ENCODE measurements at places on chromosomes 5 and 9.

- DNase-seq: no peak
Observed at GRCh38 chr9:101455656-101456240, 20.2 kb upstream of the ALDOB start.

- DNase-seq: no peak
Observed at GRCh38 chr5:160311491-160312133, 752 bp downstream of the CCNJL start.

DNA sequence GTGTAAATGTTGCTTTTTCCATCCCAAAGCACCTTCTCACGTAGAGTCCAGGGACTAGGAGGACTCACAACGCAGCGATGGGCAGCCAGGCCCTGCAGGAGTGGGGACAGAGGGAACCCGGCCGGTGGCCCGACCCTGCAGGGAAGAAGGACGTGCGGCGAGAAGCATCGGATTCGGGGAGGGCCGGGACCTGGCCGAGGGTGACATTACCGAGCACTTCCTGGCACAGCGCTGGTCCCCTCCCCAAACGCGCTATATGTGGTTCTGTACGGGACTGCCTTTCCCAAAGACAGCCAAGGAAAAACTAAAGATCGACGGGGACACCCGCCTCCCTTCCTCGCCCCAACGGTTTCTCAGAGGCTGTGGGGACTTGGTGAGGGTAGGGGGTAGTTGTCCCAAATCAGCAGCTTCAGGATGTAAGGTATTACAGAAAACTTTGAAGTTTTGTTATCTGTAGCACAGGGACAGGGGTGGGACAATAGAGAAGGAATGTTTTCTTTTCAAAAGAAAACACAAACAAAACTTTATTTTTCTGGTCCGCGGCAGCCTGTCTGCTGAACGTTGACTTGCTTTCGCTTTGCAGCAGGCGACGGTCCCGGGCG is 887 bp upstream of the MAP3K1 start:
- no peak for DNase-seq

DNA sequence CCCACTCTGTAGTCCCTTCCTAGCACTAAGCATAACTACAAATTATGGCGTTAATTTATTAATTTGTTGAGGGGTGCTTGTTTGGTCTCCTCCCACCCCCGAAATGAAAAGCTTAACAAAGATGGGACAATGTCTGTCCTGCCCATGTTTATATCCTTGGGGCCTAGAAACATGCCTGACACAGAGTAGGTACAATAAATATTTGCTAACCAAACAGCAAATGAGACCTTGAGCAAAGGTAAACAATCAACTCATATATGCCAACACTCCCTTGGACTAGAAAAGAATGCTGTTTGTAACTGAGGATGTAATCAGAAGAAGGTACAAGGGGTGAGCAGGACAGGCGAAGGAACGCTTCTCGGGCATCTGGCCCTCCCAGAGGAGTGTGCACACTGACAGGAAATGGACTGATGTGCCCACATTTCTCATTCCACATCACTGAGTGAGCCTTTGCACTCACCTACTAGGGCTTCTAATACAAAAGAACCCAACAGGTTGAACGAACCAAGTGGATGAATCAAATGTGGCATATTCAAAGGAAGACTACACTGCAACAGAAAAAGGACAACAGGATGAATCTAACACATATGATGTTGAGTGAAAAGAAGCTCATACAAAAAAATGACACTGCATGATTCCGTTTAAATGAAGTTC is 66.8 kb downstream of the MED27 start:
- no peak for DNase-seq

DNA sequence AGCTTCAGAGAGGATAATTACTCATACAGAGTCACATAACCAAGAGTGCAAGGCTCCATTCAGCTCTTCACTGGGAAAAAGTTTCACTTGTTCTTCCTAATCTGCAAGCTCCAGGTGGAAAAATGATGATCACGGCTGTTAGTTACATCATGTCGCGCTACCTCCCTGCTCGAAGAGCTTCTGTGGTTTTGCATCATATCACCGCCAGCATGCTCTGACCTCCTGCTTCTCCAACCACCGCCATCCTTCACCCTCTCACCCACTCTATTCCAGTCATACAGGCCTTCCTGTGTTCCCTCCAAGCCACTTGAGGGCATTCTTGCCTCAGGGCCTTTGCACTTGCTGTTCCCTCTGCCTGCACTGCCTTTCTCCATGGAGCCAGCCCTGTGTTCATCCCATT is 47.1 kb downstream of the COL27A1 start:
- DNase-seq: no peak

- no peak for DNase-seq
Observed at GRCh38 chr5:161934486-161934885, 86.6 kb downstream of the GABRA1 start.

DNA sequence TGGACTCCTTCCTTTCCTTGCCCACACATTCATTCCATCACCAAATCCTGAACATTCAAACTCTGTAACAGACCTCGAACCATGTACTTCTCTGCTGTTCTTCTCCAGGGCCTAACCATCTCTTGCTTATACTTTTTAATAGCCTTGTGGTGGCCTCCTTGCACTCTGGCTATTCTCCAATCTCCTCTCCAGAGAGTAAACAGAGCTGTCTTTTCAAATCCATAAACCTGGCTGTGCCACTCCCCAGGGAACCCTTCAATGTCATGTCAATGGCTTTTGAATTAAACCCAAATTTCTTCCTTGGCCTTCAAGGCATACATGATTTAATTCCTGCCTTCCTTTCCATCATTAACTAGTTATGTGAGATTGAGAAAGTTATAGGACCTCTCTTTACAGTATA is 277.6 kb upstream of the EFNA5 start:
- DNase-seq: no peak

GRCh38 chr5:92409134-92409533 is 1026.0 kb upstream of the ARRDC3 start:
- no peak for DNase-seq

- no peak for DNase-seq
Observed at GRCh38 chr9:88949425-88949824, 41.8 kb upstream of the S1PR3 start.

GRCh38 chr5:684751-685216 is 8.4 kb downstream of the TPPP start:
- no peak for DNase-seq

GRCh38 chr5:136814619-136815378 is 449.5 kb upstream of the TRPC7 start:
- DNase-seq: no peak

DNA sequence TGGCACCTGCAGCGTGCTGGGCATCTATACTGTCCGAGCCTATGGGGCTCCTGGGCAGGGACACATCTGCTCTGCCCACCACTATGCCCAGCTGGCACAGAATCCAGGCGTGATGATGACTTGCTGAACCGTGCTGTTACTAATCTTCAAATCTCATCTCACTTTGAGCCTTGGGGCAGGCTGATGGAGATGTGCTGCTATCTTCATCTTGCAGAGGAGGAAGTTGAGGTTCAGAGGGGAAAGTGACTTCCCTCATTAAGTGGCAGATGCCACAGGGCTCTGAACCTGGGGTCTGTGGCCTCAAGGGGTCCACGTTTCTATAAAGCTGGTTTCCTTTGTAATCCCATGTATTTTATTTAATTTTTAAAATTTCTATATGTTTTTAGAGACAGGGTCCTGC is 4.7 kb downstream of the SLC2A6 start:
- no peak for DNase-seq

DNA sequence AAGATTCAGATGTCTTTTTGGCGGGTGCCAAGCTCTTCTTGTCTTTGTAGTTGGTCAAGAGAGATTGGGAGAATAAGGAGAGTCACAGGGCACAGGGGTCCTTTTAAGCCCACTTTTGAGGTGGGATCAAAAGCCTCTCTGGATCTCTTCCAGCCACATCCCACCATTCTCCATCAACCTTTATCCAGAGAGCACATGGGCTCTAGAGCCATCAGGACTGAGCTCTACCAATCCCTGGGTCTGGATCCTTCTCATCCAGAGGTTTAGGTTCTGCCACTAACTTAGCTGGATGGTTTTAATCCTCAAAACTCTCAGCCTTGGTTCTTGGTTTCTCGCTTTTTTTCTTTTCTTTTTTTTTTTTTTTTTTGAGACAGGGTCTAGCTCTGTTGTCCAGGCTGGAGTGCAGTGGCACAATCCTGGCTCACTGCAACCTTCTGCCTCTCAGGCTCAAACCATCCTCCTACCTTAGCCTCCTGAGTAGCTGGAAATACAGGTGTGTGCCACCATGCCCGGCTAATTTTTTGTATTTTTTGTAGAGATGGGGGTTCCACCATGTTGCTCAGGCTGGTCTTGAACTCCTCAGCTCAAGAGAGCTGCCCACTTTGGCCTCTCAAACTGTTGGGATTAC is 44.6 kb upstream of the MATR3 start:
- DNase-seq: no peak

- no peak for DNase-seq
Observed at GRCh38 chr5:93281980-93282772, 298.8 kb downstream of the NR2F1-AS1 start.

GRCh38 chr9:90342607-90343006 is 300.0 kb downstream of the DIRAS2 start:
- DNase-seq: no peak

DNA sequence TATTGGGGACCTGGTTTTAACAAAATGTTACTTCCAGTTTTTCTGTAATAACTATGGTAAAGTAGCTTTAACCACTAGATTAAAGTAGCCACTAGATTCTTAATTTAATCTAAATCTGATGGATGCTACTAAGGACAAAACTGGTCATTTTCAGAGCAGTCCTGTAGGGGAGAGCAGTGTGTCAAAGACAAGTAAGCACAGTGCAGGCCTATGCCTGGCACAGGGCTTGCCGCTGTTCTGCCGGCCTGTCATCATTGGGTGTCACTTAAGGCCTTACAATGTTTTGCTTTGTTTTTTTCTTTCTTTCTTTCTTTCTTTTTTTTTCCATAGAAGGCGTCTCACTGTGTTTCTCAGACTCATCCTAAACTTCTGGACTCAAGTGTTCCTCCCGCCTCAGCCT is 53.0 kb upstream of the NXNL2 start:
- no peak for DNase-seq

GRCh38 chr9:108272349-108272899 is 583.4 kb downstream of the ACTL7B start:
- no peak for DNase-seq

DNA sequence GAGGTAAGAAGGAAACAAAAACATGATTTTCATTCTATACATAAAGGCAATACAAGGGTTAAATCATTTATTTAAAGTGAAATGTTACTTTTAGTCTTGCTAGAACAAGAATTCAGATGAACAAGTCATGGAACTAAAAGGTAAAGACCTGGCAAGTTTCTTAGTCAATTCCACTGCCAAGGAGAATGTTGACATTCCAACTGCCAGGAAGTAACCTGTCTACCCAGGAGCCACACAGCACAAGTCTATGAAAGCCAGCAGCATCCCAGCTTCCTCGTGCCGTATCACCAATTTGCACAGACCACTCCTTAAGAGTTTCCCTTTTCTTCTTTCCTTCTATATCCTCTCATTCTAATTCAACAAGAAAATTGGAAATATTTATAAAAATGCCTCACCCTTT is 79.9 kb downstream of the SETX start:
- DNase-seq: no peak

DNA sequence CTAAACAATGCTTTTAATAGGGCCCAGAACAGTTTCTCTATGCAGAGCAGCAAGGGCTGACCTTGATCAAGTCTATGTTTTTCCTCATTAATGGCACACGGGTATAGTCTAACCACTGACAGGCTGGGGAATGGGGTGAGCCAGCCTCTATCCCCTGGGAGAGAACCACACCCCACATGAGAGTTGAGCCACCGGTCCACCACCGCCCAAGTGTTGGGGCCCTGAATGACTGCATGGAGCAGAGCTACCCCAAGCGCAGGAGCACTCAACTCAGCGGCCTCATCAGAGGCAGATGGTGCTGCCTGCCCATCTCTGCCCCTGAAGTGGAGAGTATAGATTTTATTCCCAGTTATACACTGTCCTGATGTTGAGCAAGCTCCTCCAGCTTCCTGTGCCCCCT is 247.9 kb upstream of the IRX1 start:
- DNase-seq: no peak

- DNase-seq: no peak
Observed at GRCh38 chr9:134742822-134743535, 101.4 kb downstream of the COL5A1 start.

GRCh38 chr5:94508461-94509148 is 109.8 kb downstream of the KIAA0825 start:
- DNase-seq: no peak
